Activated CD8-positive, alpha-beta T cell treated with anti-CD3 and anti-CD28 coated beads for 36 hours (primary cell): ENCODE measurements at places on chromosomes 4 and X. TPM values are rescaled to one million over a fixed set of nuclear protein-coding genes. Genes with fewer than 3 reads are reported as not detected.
A peak's percentile ranks its signal among the peaks of the same experiment; 100 is the strongest.

DNA sequence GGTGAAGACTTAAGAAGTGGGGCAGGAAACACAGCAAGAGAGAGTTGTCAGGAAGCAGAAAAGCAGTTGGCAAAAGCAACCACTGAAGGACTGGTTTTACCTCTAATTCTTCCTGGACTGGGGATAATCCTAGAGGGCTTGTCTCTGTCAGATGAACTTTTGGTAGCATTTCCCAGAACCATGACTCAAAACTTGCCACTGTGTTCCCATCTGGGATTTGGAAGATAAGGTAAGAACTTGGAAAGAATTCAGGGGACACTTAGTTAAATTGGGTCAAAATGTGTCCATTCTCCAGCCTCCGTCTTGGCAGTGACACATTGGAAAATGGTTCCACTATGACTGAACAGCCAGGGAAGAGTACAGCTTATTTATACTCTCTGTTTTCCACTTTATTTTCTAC, 55.7 kb downstream of the CD38 start:
- no peaks in the 10 kb centered on the region for H3K27me3 ChIP-seq
- H3K4me1 ChIP-seq = peaks cover 7% of the 10 kb centered on the region
- DNase-seq = no peak
- no peak overlapping the region for H3K4me3 ChIP-seq

DNA sequence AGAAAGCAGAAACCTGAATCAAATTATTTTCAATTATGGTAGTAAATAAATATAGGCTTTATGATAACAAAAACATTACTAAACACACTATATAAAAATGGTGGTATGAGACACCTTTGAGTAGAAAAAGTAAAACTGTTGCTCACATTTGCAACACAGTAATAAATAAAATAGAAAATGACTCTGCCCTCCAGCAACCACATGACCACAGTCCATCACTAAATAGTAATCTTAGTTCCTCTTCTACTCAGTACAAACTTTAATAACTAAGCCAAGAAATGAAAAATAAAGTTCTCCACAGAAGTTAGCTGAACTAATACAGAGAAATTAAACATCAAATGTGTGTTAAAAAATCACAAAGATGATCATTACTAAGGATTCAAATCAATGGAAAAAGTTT, 108.5 kb downstream of the ADGRA3 start:
- H3K4me3 ChIP-seq = no peak overlapping the region
- H3K27me3 ChIP-seq = no peaks in the 10 kb centered on the region
- DNase-seq = no peak
- H3K4me1 ChIP-seq = no peaks in the 10 kb centered on the region
- H3K27ac ChIP-seq = no peak overlapping the region

CXCL1 gene
- not detected for total RNA-seq

MGAT4D gene
- total RNA-seq = not detected

DNA sequence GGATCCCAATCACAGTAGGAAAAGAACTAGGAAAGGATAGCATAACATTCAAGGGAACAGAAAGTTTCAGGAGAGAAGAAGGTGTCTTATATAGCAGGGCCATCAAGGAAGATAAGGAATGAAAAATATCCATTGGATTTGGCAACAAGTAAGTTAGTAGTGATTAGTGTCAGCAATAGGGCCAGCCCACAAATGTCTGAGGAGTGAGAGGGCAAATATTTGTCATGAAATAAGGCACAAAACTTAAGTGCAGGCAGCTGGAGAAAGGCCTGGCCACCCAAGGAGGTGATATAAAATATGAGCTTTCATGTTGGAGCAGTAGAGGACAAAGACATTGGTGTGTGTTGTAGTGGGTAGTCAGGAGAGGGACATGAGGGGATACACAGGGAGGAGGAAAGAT, 132.1 kb downstream of the COL4A6 start:
- H3K4me3 ChIP-seq = no peak overlapping the region
- no peaks in the 10 kb centered on the region for H3K27me3 ChIP-seq
- no peaks in the 10 kb centered on the region for H3K4me1 ChIP-seq
- H3K36me3 ChIP-seq = no peaks in the 10 kb centered on the region
- no peak overlapping the region for H3K27ac ChIP-seq
- no peak for DNase-seq

HTRA3 gene
- 0.11 TPM for total RNA-seq

- H3K4me1 ChIP-seq = peaks cover 14% of the 10 kb centered on the region
- H3K27ac ChIP-seq = no peak overlapping the region
- H3K27me3 ChIP-seq = no peaks in the 10 kb centered on the region
- peaks cover 30% of the 10 kb centered on the region for H3K36me3 ChIP-seq
These were observed 104.2 kb downstream of the KLHL8 start for GRCh38 chr4:87116231-87116630.

DNA sequence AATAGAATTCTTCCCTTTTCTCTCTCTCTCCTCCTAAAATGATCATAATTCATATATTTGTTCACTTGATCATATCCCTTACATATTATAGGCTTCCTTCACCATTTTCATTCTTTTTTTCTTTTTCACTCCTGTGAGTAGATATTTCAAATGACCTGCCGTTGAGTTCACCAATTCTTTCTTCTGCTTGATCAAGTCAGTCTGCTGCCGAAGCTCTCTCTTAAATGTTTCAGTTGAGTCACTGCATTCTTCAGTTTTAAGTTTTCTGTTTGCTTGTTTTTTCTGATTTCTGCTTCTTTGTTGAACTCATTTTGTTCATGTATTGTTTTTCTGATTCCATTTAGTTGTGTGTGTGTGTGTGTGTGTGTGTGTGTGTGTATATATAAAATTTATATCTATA, 354.3 kb downstream of the GPAT3 start:
- H3K4me3 ChIP-seq = no peak overlapping the region
- DNase-seq = no peak
- H3K27me3 ChIP-seq = peaks cover 2% of the 10 kb centered on the region
- no peaks in the 10 kb centered on the region for H3K36me3 ChIP-seq
- no peaks in the 10 kb centered on the region for H3K4me1 ChIP-seq
- no peak overlapping the region for H3K27ac ChIP-seq

- peak overlapping the region; percentile 58 for H3K4me3 ChIP-seq
- peak overlapping the region; percentile 93 for H3K27ac ChIP-seq
- peak; percentile 66 for DNase-seq
These were observed 33.4 kb downstream of the ARHGEF6 start for GRCh38 chrX:136747003-136747986.

- H3K4me1 ChIP-seq = no peaks in the 10 kb centered on the region
- no peak for DNase-seq
- no peak overlapping the region for H3K4me3 ChIP-seq
- H3K27me3 ChIP-seq = no peaks in the 10 kb centered on the region
These were observed 195.7 kb upstream of the IL1RAPL1 start for GRCh38 chrX:28391528-28391927.

DNA sequence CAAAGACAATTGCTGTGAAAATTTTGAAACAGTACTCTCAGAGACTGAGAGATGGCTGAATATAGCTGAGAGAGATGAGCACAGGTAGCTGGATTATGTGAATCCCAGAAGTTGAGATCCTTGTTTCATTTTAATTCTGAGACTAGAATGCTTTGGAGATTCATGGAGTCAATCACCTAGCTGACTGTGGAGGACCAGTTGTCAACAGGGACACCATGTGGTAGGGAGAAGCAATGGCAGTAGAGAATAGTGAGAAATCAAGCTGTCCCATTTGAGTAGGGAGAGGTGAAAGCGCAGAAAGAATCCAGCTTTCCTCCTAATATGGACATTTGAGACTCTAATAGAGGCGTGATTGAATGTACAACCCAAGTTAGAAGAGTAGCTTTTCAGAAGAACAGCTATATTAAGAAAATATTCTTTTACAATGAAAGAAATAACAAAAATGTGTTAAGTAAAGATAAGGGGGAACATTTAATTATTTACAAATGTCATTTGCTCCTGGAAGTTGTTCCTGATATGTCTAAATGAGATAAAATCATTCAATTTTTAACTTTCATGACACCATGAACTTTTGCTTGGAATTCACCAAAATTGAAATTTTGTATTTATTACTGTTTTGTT, 30.3 kb upstream of the GLRB start:
- H3K4me1 ChIP-seq = no peaks in the 10 kb centered on the region
- H3K4me3 ChIP-seq = no peak overlapping the region
- H3K36me3 ChIP-seq = no peaks in the 10 kb centered on the region
- no peak overlapping the region for H3K27ac ChIP-seq

GJB1 gene
- not detected for total RNA-seq

DNA sequence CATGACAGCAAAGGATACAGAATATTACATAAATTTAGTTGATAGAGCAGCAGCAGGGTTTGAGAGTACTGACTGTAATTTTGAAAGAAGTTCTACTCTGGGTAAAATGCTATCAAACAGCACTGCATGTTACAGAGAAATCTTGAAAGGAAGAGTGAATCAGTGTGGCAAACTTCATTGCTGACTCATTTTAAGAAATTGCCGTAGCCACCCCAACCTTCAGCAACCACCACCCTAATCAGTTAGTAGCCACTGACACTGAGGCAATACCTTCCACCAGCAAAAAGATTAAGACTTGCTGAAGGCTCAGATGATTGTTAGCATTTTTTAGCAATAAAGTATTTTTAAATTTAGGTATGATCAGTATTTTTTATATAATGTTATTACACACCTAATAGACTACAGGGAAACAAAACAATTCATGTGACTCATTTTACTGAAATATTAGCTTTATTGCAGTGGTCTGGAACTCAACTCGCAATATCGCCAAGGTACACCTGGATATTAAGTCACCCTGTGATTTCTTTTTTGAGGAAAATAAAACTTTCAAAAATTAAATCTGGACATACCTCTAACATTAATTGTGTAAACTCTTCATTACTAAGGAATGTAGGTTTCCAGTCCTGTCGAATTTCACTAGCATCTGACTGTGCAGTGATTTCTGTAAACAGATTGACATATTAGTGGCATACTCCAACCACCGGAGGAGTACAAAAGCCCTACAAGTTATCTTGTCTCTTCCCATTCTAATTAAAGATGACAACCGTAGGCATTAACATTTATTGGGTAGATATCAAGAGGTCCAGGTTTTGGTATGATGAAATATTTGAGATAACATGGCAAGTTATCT, 71.1 kb downstream of the CLOCK start:
- no peaks in the 10 kb centered on the region for H3K27me3 ChIP-seq
- H3K27ac ChIP-seq = no peak overlapping the region
- H3K36me3 ChIP-seq = peaks cover 26% of the 10 kb centered on the region
- peaks cover 7% of the 10 kb centered on the region for H3K4me1 ChIP-seq
- no peak overlapping the region for H3K4me3 ChIP-seq

GRCh38 chrX:21725496-21725895, 32.4 kb downstream of the SMPX start:
- DNase-seq = no peak
- H3K4me3 ChIP-seq = no peak overlapping the region
- H3K27me3 ChIP-seq = peaks cover 4% of the 10 kb centered on the region
- H3K27ac ChIP-seq = no peak overlapping the region
- no peaks in the 10 kb centered on the region for H3K4me1 ChIP-seq

DNA sequence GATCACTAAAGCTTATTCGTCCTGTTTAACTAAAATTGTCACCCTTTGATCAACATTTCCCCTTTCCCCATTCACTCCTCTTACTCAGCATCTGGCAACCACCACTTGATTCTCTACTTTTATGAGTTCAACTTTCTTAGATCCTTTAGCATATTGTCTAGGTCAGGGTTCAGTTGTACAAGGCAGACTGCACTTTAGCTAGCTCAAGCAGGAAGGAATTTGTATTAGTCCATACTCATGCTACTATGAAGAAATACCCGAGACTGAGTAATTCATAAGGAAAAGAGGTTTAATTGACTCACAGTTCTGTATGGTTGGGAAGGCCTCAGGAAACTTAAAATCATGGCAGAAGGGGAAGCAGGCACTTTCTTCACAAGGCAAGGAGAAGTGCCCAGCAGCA, 44.3 kb downstream of the TASL start:
- no peak for DNase-seq
- no peaks in the 10 kb centered on the region for H3K4me1 ChIP-seq
- no peaks in the 10 kb centered on the region for H3K36me3 ChIP-seq
- H3K27ac ChIP-seq = no peak overlapping the region
- H3K4me3 ChIP-seq = no peak overlapping the region

NAP1L3 gene
- 1.6 TPM for total RNA-seq

DNA sequence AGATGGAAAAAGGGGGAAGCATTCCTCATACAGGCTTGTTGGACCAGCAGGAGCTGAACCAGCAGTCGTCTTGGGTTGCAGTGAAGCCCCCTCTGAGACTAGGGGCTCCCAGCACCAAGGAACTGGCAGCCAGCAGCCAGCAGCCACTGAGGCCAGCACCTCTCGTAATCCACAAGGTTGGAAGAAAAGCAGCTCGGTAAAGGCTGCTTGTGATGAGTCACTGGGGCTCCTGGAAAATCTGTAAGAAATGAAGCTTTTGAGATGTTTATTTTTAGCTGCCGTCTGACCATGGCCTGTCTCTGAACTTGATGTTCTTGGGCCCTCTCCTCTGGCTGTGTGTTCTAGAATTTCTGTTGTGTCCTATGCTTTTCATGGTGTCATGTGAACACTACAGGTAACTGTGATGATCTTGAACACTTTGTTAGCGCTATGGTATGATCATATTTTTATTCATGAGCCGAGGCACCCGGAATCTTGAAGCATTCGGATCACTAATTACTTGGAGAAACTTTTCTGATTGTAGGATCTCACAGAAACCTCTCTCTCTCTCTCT, 18.6 kb downstream of the CLCN4 start:
- DNase-seq = no peak
- H3K4me3 ChIP-seq = no peak overlapping the region
- H3K36me3 ChIP-seq = no peaks in the 10 kb centered on the region
- H3K27me3 ChIP-seq = peaks cover 11% of the 10 kb centered on the region
- H3K4me1 ChIP-seq = peaks cover 4% of the 10 kb centered on the region
- no peak overlapping the region for H3K27ac ChIP-seq

HPGD gene
- 4.7 TPM for total RNA-seq

PNMA3 gene
- total RNA-seq = 1.4 TPM

- no peak for DNase-seq
- H3K4me1 ChIP-seq = no peaks in the 10 kb centered on the region
- peaks cover 2% of the 10 kb centered on the region for H3K27me3 ChIP-seq
These were observed 42.5 kb downstream of the RTL9 start for GRCh38 chrX:110401135-110401534.

ARHGEF9 gene
- 19.4 TPM for total RNA-seq

- H3K36me3 ChIP-seq = no peaks in the 10 kb centered on the region
- H3K4me1 ChIP-seq = peaks cover 20% of the 10 kb centered on the region
- no peak overlapping the region for H3K4me3 ChIP-seq
- DNase-seq = no peak
- H3K27ac ChIP-seq = no peak overlapping the region
- H3K27me3 ChIP-seq = peaks cover 5% of the 10 kb centered on the region
These were observed 202.9 kb downstream of the CFAP299 start for GRCh38 chr4:80538276-80538926.

GRCh38 chrX:137234651-137235402, 201.0 kb upstream of the GPR101 start:
- peak; percentile 13 for DNase-seq
- H3K27ac ChIP-seq = peak overlapping the region; percentile 59
- no peaks in the 10 kb centered on the region for H3K27me3 ChIP-seq
- H3K36me3 ChIP-seq = no peaks in the 10 kb centered on the region
- H3K4me3 ChIP-seq = no peak overlapping the region
